Peyer's patch (tissue), 4 donors: ENCODE measurements at places on chromosomes 1 and 21. TPM values are rescaled to one million over a fixed set of nuclear protein-coding genes. Genes with fewer than 3 reads are reported as not detected.

The ATP1A2 gene
- 7.1 TPM for total RNA-seq

DNA sequence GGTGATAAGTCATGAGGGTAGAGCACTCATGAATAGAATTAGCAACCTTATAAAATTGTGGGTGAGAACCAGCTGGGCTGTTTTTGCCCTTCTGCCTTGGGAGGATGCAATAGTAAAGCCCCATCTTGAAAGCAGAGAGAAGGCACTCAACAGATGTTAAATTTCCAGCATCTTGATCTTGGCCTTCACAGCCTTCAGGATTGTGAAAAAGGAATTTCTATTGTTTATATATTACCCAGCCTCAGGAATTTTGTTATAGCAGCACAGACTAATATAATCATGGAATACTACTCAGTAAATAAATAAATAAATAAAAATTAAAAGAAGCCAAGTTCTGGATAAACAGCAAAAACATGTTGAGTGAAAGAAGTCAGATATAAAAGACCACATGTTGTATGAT lies 175.2 kb downstream of the KCNT2 start:
- no peak overlapping the region for H3K4me3 ChIP-seq
- DNase-seq, result no peak
- H3K27ac ChIP-seq, result no peak overlapping the region

The SAMSN1 gene
- 2.3 TPM for total RNA-seq

The RHBDL2 gene
- total RNA-seq, result not detected

GRCh38 chr1:239896980-239897379 lies 194.7 kb upstream of the FMN2 start:
- DNase-seq, result no peak
- no peak overlapping the region for H3K27ac ChIP-seq
- H3K4me3 ChIP-seq, result no peak overlapping the region
- H3K4me1 ChIP-seq, result no peaks in the 10 kb centered on the region
- no peaks in the 10 kb centered on the region for H3K36me3 ChIP-seq
